Activated CD4-positive, alpha-beta T cell treated with anti-CD3 and anti-CD28 coated beads for 24 hours (primary cell): ENCODE measurements at places on chromosomes 7 and 10.

DNA sequence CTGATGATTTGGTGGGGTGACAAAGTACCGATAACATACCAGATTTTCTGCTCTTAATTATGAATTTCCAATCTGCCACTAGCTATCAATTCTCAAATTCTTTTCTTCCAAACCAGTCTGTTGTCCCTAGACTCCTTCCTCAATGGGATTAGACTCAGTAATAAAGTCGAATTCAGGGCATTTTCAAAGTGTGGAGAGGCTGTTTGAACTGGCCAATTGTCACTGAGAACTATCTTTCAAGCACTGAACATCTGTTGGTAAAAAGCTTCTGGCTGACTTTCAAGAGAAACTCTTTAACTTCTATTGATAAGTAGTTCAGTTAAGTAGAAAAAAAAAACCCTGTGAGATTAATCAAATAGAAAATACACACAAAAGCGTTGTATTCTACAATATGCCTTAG is 108.9 kb downstream of the SAMD9 start:
- no peak for DNase-seq

DNA sequence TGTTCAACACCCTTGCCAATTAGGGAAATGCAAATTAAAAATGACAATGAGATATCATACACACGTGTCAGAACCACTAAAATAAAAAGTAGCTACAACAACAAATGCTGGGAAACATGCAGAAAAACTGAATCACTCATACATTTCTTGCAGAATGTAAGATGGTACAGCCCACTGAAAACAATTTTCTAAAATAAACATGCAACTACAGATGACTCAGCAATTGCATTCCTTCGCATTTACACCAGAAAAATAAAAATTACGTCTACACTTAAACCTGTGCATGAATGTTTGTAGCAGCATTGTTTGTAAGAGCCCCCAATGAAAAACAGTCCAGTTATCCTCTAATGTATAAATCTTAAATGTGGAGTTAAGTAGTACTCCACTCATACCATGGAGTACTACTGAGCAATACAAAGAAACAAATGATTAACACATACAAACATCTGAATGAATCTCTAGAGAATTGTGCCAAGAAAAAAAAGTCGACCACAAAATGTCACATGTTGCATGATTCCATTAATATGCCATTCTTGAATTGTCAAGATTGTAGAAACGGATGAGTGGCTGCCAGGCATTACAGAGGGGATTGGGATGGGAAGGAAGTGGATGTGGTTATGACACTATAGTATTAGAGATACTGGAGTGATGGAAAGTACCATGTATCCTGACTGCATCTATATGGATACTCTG is 134.6 kb upstream of the NPSR1 start:
- no peak for DNase-seq

DNA sequence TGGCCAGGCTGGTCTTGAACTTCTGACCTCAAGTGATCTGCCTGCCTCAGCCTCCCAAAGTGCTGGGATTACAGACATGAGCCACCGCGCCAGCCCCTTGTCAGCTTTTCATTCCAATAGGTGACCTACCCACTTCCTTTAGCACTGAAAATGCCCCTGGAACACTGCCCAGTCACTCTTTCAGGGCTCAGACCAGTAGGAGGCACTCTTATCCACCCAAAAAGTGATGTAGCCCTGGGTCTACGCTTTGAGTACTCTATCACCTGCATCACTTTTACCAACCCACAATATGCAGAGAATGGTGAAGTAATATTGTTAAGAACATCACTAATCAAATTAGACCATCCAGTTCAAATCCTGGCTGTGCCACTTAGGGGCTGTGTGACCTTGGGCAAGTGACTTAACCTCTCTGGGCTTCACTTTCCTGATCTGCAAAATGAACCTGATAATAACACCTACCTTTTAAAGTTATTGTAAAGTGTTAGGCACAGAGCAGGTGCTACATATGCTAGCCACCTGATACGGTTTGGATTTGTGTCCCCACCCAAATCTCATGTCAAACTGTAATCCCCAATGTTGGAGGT is 5.2 kb downstream of the CALN1 start:
- DNase-seq: no peak

- DNase-seq: no peak
These were observed 3.1 kb upstream of the ELFN1 start for GRCh38 chr7:1666823-1667565.

- DNase-seq: no peak
These were observed 89.8 kb upstream of the ANK3 start for GRCh38 chr10:60479305-60480020.

DNA sequence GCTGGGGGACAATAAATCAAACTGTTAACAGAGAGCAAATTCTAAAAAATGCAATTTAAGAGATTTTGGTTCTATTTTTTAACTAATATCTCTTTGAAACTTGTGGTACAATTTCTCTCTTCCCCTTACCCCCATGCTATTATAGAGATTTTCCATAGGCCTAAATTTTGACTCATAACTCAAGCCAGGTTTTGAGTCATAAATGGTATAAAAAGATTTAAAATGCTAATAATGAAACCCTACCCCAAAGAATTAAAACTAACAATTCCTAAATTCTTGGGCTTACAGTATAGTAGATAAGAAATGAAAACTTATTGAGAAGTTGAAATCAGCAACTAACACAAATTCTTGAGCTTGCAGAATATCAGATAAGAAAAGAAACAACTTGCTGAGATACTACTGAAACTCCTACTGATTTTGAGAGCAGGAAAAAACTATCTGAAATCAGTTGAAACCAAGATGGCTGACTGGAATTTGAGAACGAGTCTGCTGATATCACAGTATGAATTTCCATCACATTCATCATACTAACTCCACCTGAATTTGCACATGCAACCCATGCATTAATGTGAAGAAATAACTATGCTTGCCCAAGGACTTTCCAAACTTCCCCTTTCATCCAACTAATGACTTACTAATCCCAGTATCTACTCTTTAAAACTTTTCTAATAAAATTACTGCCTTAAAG is 36.3 kb downstream of the POT1 start:
- DNase-seq: no peak

GRCh38 chr10:61170594-61170993 is 226.6 kb upstream of the RHOBTB1 start:
- no peak for DNase-seq

DNA sequence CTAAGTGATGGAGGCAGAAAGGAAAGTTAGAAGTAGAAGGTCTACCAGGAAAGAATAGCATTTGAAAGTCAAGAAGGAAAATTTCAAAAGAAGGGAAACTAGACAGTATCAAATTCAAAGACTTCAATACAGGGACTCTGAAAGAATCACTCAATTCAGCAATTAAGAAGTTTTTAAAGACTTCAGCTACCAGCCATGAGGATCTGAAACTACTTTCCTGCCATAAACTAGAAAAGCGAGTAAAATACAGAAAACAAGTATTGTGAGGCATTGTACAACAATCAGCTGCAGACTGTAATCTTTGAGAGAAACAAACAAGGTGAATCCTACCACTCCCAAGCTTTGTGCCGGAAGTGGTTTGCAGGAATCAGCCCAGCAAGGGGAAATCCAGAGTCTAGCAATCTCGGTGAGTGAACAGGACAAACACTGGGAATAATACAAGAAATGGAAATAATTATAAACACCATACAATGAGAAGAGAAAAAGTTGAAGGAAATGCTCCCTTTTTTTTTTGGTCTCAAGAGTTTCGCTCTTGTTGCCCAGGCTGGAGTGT is 62.4 kb downstream of the ARHGAP12 start:
- DNase-seq: no peak

DNA sequence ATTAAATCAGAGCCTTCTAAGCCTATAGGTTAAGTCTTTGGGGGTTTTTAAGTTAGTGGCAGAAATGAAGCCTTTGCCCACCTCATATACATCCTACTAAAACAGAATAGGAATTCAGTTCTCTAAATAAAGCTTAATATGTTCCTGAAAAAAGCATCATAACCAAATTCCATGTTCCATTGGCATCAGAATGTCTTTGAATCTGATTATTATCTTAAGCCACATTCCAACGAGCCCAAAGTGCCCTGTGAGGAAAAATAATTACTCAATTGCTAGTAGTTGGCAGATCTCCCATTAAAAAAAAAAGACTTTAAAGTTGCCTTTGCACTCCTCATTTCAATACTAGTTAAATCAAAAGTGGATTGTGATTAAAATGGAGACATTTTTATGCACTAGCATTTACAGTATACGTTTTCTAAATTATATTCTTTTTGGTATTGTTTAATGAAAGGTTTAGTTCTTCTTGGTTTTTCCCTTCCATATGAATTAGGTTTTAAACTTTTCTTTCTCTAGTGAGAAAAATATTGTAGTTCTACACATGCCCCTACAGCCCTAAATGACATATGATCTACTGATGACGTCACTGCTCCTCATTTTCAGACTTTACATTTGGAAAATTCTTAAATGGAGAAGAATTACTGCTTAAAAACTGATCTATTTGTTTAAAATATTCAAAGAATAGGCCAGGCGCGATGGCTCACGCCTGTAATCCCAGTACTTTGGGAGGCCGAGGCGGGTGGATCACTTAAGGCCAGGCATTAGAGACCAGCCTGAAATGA is 54.3 kb upstream of the CABCOCO1 start:
- DNase-seq: no peak

GRCh38 chr7:112370436-112370835 is 79.8 kb upstream of the IFRD1 start:
- DNase-seq: no peak

- DNase-seq: no peak
These were observed 327.9 kb downstream of the ACTR3B start for GRCh38 chr7:153087498-153087897.
